Stimulated activated CD4-positive, alpha-beta T cell treated with anti-CD3 and anti-CD28 coated beads, Interleukin-1b, Interleukin-23, amount 100 ng/mL, for 24 hours (primary cell): ENCODE measurements at places on chromosomes 4 and X.

GRCh38 chr4:40540800-40541199, 88.9 kb downstream of the RBM47 start:
- no peak for DNase-seq

- no peak for DNase-seq
These were observed 31.9 kb downstream of the ART3 start for GRCh38 chr4:76106442-76106841.

DNA sequence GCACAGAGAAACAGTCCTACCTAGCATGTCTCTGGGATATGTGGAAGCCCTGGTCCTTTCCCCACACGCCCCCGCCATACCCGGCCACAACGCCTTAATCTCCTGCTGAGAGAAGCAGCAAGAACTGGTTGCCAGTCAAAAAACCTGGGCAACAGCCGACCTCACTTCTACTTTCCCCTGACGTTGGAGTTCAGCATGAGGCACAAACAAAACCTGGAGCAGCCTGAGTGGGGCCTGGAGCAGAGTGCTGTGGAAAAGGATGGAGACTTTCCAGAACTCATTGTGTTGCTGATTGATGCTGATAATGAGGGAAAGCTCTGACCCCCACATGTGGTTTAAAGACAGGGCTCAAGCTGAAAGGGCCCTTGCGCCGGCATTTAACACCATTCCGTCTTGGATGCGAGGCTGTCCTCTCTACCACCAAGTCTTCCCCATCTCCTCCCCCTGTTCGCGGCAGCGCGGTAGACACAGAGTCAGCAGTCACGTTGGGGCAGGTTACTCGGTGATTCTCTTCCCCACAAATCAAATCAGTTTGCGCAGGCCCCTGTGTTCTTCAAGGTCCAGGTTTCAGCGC, 666 bp downstream of the CCDC158 start:
- DNase-seq: no peak

- DNase-seq: no peak
These were observed 9.7 kb upstream of the CLNK start for GRCh38 chr4:10694151-10694827.

DNA sequence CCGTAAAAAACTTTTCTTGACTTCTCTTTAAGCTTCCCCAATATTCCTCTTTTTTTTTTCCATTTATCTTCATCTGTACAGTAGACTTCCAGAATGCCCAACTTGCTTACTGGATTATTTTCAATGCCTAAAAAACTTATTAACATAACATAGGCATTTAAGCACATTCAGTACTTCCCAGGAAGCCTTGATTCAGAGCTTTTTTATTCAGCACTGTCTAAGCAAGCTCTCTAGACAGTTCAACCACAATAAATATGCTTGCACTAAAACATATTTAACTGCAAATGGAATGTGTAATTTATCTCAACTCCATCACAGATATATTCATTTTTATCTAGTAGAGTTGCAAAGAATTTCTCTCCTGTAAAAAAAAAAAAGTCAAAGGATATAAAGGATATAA, 997.8 kb downstream of the ARAP2 start:
- no peak for DNase-seq

DNA sequence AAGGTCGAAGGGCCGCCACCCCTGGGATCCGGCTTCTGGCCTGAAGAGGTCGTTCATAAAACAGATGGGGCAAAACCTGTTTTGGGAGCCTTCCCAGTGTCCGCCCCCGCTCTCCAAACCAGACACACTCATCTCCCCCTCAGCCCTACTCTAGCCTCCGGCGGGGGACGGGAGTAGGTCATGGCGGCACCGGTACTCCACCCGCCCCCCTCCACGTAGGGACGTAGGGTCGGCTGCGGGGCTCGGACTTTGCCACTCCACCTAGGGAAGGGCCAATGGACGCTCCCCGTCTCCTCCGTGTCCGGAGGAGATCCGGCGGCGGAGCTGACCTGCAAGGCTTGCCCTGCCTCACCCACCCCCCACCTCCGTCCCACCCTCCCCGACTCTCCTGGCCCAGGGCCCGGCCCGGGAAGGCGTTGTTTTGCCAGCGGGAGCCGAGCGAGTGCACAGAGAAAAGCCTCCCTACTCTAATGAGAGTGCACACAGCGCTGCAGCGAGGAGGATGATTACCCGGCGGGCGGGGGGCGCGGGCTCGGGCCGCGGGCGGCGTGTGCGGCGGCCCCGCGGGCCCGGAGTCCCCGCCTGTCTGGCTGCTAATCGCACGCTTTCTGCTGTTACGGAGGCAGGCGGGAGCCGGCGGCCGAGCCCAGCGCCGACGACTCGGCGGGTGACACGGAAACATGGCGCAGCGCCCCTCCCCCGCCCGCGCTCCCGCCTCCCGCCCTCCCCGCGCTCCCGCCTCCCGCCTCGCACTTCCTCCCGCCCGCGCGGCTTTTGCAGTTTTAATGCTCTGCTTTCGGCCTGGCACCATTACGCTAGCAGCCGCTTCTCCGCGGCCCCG, 8.3 kb upstream of the BCOR start:
- DNase-seq: no peak

GRCh38 chr4:57104706-57105560, 5.3 kb downstream of the IGFBP7 start:
- no peak for DNase-seq

DNA sequence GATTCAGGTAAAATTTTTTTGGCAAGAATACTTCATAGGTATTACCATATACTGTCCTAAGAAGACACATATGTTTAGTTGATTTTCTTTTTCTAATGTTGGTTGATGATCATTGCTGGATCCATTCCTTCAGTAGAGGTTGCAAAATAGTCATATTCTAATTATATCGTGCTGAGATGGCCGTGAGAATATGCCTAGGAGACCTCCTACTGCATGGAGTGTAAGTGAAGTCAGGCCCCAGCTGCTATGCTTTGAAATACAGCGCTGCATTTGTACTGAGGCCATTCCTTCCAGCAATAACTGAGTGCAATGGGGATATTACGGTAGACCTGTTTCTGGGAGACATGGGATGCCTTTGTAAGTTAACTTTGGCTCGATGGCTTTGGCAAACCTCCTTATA, 6.7 kb upstream of the PLAC8 start:
- DNase-seq: no peak

DNA sequence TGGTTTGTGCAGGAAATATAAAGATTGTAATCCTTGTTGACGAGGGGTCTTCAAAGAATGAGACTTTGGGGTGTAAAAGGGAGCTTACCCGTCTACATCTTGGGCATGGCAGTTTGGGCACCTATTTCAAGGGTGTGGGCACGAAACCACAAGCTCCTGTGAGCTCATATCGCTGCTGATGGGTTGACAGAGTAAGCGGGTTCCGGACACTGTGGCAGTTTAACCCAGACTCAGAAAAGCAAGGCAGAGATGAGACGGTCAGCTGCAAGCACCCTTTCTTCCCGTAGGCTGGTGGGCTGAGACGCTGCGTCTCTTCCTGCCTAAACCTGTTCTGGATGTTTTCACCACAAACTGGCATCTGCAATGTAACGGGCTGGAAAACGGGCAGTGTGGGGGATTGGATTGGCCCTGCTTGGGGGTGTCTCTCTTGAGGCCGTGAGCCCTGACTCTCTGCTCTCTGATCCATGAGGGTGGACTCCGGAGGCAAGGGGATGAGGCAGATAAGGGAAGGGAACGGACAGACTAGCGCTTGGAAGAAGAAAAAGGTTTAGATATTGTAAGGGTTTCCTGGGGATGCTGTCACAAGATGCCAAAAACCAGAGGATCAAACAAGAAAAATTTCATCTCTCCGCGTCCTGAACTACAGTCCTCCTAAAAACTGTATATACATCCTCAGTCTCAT, 237.5 kb downstream of the SHOX start:
- no peak for DNase-seq

DNA sequence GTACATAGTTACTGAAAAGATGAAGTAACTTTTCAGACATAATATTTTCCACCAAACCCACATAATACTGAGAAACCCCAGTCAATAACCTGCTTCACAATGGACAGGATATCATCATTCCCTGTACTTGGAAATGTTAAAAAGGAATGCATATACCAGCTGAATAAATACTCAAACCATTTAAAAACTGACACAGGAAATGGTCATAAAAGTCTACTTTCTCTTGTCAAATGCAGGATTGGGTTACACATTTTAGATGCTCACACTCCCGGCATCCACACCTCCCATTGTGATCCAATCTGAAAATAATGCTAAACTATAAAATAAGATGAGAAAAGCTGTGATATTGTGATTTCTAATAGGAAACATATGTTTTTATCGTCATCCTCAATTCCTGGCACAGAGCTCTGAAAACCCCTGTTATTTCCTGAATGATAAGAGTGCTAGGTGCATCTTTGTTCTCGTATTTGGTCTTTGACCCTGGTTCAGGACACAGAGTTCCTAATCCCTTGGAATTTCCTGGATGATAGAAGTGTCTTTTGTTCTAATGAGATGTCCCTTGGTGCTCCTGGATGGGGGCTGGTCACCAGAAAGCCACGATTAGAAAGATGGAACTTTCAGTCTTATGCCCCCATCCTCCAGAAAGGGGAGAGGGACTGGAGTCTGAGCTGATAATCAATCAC, 821.3 kb downstream of the TRIML1 start:
- no peak for DNase-seq

DNA sequence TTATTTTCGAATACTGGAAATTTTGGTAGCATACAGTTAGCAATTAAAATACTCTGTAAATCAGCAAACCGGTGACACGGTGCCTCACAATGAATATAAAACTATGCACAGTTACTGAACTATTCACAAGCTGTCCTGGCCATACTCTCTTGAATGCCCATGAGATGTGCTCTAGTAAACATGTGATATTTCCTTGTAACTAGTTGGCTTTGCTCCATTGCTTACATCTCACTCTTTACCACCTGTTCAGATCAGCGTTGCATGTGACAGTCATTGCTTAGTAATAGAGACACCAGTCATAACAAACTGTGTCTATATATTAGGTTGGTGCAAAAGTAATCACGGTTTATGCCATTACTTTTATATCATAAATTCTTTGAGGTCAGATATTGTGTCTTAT, 897.9 kb upstream of the FTHL17 start:
- no peak for DNase-seq

DNA sequence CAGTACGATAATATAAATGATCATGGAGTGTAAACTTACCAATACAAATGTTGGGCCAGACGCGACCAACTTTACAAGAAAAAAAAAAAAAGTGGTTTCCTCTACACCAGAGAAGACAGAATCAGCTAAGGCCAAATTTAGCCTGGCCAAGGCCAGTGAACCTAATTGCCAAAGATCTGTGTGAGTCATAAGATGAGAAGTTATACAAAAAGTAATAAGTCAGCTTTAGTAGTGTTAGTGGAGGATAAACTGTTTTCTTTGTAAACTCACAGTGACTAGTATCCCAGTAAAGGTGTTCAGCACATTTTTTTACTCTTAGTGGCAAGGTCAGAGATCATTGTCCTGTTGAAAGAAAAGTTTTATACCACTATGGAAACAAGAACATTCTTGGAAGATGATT, 531.4 kb upstream of the TECRL start:
- no peak for DNase-seq

GRCh38 chr4:74044677-74045076, 6.2 kb upstream of the CXCL3 start:
- no peak for DNase-seq

- DNase-seq: no peak
These were observed 95.4 kb downstream of the MBNL3 start for GRCh38 chrX:132393485-132393884.

- DNase-seq: no peak
These were observed 46.6 kb downstream of the CLOCK start for GRCh38 chr4:55500072-55500471.

DNA sequence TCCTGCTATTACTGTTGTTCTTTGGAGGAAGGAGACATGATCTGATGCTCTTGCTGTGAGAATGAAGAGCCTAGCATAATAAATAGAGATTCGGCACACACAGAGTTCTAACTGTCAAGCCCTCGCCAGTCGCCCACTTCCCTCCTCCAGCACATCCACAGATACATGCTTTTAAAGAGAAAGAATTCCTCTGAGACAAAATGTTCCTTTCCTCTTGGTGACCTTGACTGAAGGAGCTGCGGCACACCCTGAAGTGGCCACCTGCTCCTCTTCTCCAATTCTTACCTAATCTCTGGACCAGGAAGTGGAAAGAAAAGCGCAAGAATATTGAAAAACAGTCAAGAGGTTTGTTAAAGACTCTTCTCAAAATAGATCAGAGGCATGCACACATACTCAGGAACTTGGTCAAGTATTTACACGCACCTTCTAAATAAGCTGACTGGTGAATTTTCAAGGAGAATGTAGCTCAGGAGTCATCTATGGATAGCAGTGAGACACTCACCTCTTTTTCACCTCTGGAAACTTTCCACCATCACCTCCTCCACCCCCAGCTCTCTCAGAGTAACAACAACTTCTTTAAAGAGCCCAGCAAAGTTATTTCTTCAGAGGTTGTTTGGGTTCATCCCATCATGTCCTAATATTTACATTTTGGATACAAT, 95.4 kb downstream of the PARM1 start:
- no peak for DNase-seq

DNA sequence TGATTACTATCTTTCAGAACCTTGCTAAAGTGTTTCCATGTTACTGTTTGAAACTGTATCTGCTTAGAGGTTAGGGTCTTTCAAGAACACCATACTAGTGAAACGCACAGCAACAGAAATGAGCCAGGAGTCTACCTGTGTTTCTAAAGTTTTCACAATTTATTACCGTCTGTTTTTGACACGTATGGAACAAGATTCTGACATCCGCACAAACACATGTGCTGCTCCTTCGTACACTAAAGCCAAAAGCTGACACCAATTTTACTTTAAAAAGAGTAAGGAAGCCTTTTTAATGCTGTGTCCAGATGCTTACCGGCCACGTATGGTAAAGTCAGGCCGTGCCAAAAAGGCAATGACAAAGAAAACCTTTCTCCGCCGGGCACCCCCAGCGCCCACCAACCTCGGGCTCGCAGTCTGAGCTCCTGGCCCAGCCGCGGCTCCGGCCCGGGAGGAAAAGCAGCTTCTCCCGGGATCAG, 532 bp downstream of the RPS4X start:
- DNase-seq: no peak

- DNase-seq: no peak
These were observed 519.3 kb upstream of the NR3C2 start for GRCh38 chr4:148961526-148961925.

DNA sequence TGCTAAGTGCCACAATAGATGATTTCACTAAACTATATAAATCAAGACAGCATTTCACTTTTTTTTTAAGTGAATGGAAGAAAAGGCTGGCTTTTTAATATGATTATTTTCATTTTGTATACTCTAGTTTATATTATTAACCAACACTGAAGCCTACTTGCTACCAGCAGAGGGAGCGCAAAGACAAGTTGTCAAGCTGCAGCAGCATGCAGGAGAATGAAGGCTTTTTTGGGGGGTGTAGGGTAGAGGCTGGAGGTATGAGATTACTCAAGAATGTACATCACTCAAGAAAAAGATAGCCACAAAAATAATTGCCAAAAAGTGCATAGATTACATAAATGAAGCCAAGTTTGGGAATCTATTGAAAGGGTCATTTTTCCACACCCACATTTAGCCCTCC, 519.5 kb downstream of the FGF13 start:
- DNase-seq: no peak

DNA sequence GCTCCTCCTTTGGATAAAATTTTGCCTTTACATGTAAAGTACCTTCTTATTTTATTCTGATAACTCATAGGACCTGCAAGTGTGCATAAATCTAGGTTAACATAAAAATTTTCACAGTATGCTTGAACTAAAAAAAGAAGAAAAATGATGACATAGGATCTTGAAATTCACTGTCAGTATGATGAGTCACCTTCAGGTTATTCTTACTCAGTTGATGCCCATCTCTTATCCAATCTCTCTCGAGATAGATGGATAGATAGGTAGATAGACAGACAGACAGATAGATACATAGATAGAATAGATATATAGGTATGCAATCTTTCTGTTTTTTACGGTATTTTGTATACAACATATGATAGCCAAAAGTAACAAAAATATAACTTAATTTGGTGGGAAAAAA, 485.5 kb downstream of the NAF1 start:
- no peak for DNase-seq
